ENCODE measurements at places on chromosomes 1 and 21.
A peak's percentile ranks its signal among the peaks of the same experiment; 100 is the strongest.

DNA sequence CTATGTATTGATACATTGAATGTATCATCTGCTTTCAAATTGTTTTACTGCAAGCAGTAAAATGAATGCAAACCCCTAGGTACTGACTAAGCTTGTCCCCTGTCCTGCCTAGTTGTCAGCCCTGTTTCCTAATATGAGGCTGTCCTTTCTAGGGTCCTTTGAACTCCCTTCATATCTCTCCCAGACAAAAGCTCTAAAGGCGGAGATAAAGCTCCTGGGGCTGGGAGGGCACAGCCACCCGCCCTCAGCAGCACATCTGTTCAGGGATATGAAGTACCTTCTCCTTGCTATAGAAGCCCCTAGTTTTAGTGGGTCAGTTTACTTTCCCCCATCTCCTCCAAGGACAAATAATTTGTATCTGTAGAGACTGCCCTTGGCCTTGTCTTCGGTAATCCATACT is 93.1 kb upstream of the ETS2 start:
- DNase-seq: no peak

DNA sequence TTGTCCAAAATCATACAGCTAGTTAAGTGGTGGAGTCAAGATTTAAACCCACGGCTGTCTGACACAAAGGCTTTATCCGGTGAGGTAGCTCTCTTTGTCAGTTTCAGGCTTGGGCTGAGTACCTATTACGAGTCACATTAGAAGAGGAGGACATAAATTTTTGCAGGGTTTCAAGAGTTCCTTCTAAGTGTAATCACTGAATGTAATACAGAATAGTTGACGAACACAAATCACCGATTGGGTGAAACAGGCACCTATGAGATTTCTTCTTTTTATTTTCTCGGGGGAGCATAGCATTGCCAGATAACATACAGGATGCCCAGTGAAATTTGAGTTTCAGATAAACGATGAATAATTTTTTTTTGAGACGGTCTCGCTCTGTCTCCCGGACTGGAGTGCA is 847 bp downstream of the PSMD4 start:
- no peak for DNase-seq

- DNase-seq: no peak
Measured at GRCh38 chr1:195872376-195872775, 735.9 kb downstream of the KCNT2 start.

- DNase-seq: no peak
Measured at GRCh38 chr1:228226956-228227791, 19.3 kb downstream of the OBSCN start.

GRCh38 chr1:110089561-110090275 is 19.2 kb upstream of the ALX3 start:
- DNase-seq: no peak

- no peak for DNase-seq
Measured at GRCh38 chr1:50129201-50129600, 20.5 kb downstream of the ELAVL4 start.

DNA sequence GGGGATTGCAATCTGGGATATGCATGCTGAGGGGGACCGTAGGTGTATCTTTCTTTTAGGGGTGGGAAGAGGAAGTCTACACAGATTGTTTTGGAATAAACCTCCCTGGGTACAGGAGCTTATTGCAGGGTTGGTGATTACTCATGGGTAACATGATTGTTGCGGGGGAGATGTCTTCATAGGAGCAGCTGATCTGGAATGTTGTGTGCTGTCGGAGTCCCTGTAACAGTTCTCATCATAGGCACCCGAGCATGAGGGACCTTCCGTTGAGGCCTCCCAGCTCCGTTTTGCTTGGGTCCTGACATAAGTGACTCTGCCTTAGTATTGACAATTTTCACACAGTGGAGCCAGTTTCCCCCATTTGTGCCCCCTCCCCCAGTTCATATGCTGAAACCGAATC is 4.2 kb upstream of the PRXL2B start:
- no peak for DNase-seq

- no peak for DNase-seq
Measured at GRCh38 chr1:16152481-16153087, 3.3 kb downstream of the EPHA2 start.

DNA sequence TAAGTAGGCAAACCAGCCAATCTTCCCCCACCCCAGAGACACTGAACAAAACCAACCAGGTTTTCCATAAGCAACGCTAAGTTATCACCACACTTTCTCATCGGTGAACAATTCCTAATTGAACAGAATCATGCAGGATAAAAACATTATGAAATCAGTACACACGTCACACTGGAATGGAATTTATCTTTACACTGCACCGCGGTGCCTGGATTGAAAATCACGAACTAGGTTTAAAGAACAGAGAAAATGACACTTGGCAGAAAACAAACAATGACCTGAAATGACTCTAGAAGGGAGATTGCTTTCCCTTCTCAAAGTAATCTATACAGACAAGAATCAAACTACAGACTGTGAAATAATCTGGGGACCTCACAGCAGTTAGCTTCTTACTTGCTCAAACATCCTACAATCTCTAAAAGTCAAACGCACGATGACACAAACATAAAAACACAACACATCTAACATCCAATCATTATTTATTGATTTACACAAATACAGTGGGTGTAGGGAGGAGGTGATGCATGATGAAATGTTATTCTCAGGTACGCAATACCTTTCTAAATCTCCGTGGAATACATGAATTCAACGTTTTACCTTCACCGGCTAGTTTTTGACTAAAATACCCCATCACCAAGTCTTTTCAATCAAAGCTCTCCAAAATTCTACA is 1.9 kb downstream of the EIF4G3 start:
- no peak for DNase-seq

DNA sequence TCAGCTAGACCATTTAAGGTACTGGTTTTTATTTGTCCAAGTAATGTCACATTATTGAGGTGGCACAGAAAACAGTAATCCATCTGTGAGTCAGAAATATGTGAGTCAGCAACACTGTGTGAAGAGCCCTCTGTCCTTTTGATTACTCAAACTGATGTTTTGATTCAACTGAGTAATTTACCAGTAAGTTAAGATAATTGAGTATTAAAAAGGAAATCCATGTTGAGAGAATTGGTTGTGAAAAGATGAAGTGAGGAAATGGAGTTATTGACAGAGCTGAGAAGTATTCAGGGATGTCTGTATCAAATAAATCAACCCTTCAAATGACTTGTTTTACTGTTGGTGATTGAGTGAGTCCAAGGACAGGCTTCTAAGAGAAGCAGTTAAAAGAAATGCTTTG is 302.7 kb upstream of the SGIP1 start:
- DNase-seq: no peak

GRCh38 chr1:80837066-80837465 is 963.7 kb upstream of the ADGRL2 start:
- no peak for DNase-seq

DNA sequence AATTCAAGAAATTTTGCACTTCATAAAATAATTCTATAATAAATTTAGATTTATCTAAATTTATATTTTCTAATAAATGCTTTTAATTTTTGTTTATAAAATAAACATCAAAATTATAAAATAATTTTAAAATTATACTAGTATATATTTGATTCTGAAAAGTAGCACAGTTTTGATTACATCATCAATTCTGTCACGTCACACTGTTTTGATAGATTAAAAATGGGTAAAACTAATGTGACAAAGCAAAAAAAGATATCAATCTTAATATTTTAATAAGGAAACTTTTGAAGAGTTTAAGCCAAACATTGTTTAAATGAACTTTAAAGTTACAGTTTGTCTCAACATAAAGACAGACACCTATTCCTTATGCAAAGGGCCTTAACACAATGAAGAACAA is 1001.8 kb downstream of the KCNT2 start:
- no peak for DNase-seq

- no peak for DNase-seq
Measured at GRCh38 chr21:14617871-14618270, 71.8 kb upstream of the SAMSN1 start.

- no peak for DNase-seq
Measured at GRCh38 chr1:64453688-64454087, 16.2 kb upstream of the CACHD1 start.

GRCh38 chr1:79819140-79819539 is 812.6 kb upstream of the ADGRL4 start:
- no peak for DNase-seq

DNA sequence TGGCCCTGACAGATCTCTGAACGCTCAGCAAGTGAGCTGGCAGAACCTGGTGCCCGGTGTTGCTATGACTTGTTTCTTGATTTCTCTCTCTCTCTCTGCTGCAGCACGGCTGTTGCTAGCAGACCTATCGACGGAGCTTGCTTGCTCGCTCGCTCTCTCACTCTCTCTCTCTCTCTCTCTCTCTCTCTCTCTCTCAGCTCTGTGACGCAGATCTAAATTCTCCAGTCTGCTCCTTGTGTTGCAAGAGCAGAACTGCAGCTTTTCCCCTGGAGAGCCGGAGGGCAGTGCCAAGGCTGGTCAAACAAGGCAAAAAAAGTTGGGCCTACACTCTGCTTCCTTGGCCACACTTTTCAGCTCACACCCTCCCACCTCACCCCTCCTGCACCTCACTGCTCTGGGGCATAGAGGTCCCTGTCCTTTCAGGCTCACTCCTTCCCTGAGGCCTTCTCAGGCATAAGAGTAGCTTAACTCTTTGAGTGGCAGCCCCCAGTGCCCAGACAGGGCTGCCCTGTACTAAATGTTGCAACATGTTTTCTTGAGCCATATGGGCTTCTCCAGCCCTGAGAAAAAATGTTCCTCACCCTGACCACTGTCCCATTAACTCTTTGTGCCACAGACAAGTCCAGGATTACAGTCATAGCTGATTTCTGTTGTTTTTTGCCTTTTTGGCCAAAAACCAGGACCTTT is 72.2 kb downstream of the CD46 start:
- DNase-seq: peak; percentile 92

GRCh38 chr21:44834951-44835646 is 17.2 kb upstream of the SUMO3 start:
- no peak for DNase-seq

GRCh38 chr1:185046668-185047067 is 1.3 kb downstream of the RNF2 start:
- no peak for DNase-seq

- no peak for DNase-seq
Measured at GRCh38 chr21:39184050-39184980, 1.1 kb upstream of the PSMG1 start.

GRCh38 chr1:182293119-182293589 is 98.4 kb downstream of the GLUL start:
- no peak for DNase-seq

- DNase-seq: no peak
Measured at GRCh38 chr1:245370905-245371581, 216.3 kb downstream of the KIF26B start.

DNA sequence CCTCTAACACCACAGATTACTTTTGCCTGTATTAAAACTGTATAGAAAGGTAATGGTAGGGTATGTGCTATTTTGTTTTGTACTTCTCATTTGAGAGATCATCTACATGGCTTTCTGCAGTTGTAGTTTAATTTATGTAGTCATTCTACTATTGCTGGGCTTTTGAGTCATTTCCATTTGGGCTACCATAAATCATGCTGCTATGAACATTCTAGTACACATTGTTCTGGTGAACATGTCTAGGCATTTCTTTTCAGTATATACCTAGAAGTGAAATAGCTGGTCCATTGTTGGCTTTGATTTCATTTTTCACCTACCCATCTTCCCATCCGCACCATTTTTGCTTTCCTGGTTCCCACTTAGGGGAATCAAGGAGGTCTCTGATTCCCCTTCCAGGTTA is 18.7 kb downstream of the EDN2 start:
- no peak for DNase-seq

GRCh38 chr1:27004471-27005165 is 8.0 kb downstream of the TENT5B start:
- DNase-seq: no peak

DNA sequence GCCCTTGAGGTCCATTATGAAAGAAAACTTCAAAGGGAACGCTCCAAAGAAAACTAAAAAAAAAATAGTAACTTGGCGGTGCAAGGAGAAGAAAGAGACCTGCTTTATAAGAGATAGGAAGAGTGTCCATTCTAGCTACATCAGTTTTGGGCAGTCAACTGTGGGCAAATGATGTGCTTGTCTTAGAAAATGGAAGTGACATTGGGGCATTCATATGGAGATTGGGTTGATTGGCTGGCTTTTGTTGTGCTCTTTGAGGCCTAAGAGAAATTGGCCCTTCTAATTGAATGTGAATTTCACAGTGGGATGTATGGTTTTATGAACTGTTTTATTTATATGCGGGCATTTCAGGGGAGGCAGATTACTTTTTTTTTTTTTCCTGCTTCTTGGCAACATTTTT is 13.2 kb downstream of the PPP1R12B start:
- no peak for DNase-seq

GRCh38 chr1:114986286-114986685 is 43.3 kb upstream of the TSHB start:
- no peak for DNase-seq

DNA sequence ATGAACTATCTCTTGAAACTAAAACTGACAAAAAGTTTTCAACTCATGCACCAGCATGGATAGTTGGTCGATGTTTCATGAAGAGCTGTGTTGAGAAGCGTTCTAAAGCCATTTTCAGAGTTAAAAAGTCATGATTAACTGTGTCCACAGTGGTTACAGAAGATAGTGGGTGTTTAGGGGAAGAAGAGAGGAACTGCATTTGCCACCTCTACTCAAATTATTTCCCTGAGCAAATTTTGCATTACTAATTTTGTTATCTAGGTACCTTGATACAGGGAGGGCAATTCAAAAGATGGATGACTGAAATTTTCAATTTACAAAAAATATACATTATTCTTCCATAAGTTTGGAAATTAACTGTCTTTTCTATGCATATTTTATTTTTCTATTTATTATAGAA is 15.5 kb downstream of the SAMSN1 start:
- DNase-seq: no peak

GRCh38 chr1:55081905-55082296 is 42.6 kb downstream of the PCSK9 start:
- no peak for DNase-seq

- DNase-seq: no peak
Measured at GRCh38 chr1:245375789-245376460, 221.1 kb downstream of the KIF26B start.

- DNase-seq: no peak
Measured at GRCh38 chr21:38297194-38297631, 40.4 kb downstream of the KCNJ15 start.

- DNase-seq: no peak
Measured at GRCh38 chr1:3431266-3431665, 23.2 kb upstream of the ARHGEF16 start.

DNA sequence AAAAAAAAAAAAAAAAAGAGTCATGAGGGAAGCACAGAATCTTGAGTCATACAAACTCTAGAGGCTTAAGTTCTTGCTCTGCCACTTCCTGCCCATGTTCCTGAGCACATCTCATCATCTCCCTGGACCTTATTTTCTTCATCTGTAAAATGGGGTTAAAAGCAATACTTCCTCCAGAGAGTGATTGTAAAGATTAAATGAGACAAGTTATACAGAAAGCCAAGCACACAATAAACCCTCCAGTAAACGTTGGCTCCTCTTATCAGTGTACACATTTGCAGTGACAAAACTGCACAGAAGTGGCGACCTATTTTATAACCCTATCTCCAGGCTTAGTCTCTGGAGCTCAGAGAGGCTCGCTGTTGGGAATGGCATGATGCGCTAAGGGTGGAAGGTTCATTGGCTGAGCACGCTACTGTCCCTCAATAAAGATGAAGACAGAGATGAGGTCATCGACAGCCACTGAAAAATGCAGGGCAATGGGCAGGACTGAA is 82.1 kb downstream of the RRAGC start:
- DNase-seq: no peak

Data from GM12864 (cell line).